ENCODE measurements at places on chromosomes 2 and 18. TPM values are rescaled to one million over a fixed set of nuclear protein-coding genes. Genes with fewer than 3 reads are reported as not detected.

Gene SLC23A3
- total RNA-seq = 0.49 TPM

Gene TMEM247
- total RNA-seq = not detected

Gene GULP1
- total RNA-seq = 29.9 TPM

Gene HSPE1
- 543 TPM for total RNA-seq

Gene FOXD4L1
- 0.58 TPM for total RNA-seq

Gene GPR75
- total RNA-seq = 1.6 TPM

Gene GREB1
- total RNA-seq = 2.7 TPM

Gene ANKMY1
- 9.6 TPM for total RNA-seq

Gene HOXD3
- total RNA-seq = 0.14 TPM

Gene SERPINB7
- total RNA-seq = 1.9 TPM

Gene DNAJC5G
- total RNA-seq = not detected

Measured in A549 treated with RU486 at 1 μM for 4 hours (cell line).